ENCODE measurements at places on chromosomes 5 and 9.

- DNase-seq, result no peak
Measured at GRCh38 chr5:180785794-180786221, 16.8 kb downstream of the MGAT1 start.

GRCh38 chr9:92245005-92245797 lies 48.3 kb downstream of the IARS1 start:
- DNase-seq, result no peak

DNA sequence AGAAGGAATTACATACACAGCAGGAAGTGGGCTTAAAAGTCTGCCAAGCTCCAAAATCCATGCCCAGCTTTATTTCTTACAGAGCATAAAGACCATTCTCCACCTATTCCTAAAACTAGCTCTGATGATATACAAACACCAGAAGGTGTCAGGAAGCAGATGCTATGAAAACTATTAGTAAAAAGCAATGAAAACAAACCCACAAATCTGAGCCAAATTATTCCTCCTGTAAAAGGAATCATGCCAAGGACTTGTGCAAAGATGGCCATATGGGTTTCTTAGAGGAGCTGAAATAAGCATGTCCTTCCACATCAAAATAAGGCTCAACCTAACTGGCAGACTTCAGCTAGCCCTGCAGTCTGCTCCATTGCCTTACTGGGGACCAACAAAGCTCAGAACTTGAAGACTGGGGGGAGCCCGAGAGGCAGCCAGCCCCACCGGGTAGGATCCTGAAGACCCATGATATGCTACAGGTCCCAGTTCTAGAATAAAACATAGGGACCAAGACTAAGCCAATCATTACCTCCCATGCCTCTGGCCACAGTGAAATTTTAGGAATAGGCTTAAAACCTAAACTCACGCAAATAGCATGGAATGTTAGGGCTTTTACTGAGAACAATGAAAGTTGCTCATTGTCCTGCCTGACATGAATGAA lies 42.8 kb upstream of the GABRP start:
- DNase-seq, result no peak

- no peak for DNase-seq
Measured at GRCh38 chr5:169100735-169101075, 200.2 kb downstream of the SLIT3 start.

- DNase-seq, result no peak
Measured at GRCh38 chr9:34310215-34310614, 18.9 kb downstream of the KIF24 start.

DNA sequence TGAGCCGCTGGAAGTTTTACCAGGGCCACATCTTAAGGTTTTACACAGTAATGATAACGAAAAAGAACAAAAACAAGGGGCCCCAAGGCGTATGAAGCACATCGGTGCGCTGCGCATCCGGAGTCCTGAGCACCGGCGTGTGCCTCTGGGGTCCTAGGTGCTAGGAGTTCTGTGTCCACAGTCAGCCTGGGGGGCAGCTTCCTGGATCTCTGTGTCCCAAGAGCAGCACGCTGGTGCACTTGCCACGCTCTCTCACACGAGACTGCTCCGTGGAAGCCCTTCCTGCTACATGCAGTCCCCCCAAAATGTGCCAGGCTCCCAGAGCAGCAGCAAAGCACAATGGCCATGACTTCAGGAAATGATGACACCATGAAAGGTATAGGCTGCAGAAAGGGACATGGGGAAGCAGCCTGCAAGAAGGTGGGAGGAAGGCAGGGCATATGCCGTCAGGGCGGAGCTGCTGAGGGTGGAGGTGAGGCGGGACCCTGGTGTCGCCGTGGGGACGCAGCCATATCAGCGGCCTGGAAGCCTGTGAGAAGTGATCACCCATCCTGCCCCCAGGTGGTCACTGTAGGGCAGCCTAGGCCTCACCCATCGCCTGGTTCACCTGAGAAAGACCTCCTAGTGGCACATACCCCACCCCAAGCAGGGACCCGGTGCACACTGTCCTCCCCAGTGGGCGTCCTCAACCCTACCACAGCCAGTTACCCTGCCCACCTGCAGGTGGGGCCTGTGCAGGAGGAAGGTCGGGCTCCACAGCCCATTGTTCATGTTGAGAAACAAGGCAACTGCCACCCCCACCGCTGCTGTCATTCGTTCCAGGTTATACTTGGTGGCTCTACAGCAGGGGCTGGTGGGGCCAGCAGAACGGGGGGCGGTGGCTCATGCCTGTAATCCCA lies 23.6 kb upstream of the SLC6A3 start:
- no peak for DNase-seq

GRCh38 chr5:61831736-61832135 lies 474.3 kb upstream of the KIF2A start:
- no peak for DNase-seq

All from coronary artery (tissue), 2 donors.